ENCODE measurements at places on chromosomes 2 and 18.

DNA sequence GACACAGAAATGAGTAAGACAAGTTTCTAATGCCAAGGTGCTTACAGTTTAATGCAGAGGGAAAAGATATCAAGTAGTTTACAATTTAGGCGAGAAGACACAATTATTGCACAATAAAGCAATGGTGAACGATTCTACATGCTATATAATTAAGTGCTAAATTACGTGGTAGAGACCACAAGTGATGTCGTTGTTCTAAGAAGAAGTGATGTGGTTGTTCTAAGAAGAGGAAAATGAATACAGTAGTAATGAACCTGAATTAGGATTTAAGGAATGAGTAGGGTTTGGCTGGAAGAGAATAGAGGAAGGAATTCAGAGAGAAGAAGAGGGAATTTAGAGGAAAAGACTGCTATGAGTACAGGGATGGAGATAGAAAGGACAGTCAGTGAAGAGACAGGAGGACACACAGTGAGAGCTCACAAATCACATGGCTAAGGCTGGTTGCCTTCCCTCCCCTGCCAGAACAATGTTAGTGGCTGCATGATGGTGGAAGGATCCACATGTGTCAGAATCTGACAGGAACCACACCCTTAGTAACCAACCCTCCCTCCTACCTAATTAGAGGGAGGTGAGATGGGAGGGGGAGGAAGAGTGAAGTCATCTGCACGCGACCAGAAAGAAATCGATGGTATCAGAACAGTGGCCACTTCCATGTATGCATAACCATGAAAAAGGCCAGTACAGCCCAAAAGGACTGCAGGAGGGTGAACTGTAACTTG, 44.7 kb downstream of the M1AP start:
- no peak for DNase-seq

GRCh38 chr2:153940511-153940910, 68.8 kb downstream of the GALNT13 start:
- DNase-seq, result no peak

DNA sequence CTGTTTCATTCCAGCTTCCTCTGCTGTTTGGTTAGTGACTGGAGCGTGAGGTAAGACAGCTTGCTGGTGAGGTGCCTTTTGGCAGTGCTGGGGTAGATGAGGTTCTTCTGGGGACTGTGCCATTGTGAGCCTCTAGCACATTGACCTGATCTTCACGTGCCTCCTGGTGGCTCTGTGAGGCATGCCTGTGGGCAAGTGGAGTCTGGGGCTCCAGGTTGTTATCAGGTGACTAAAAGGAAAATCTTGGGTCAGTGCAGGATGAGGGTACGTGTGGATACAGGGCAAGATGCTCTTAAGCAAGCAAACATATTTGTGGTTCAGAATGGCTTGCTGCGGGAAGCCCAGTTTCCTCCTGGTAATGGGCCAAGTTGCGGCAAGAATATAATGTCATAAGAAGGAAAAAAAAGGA, 75.4 kb downstream of the FHOD3 start:
- no peak for DNase-seq

- DNase-seq, result no peak
Observed at GRCh38 chr18:11666176-11666575, 22.9 kb upstream of the GNAL start.

DNA sequence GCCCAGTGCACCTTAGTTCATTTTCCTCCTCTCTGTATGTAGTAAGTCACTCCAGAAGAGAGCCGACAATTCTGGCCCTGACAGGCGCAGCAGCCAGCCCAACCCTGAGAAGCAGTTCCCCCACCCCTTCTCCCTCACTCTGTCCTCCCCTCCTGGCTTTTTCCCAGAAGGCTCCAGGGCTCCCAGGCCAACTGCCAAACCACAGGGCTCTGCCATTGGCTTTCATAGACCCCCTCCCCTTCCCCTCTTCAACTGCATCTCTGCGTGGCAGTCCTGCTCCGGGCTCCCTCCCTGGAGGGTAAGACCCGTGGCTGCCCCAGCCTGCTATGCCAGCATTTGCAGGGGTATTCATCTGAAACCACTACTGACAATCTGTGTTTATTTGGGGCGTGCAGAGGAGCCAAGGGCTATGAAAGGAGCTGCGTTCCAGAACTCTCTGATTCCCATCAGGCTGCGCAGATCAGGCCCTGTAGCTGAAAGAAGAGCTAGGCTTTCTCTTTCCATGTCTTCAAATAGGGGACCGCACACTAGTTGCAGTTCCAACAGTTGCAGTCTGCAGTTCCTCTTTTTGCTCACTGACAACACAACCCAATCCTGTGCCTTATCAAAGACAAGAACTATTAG, 388.6 kb upstream of the TNP1 start:
- DNase-seq, result peak; percentile 95

- DNase-seq, result no peak
Observed at GRCh38 chr2:200188876-200189275, 117.6 kb upstream of the SPATS2L start.

GRCh38 chr2:152240559-152241231, 65.1 kb upstream of the STAM2 start:
- DNase-seq, result peak; percentile 75

- no peak for DNase-seq
Observed at GRCh38 chr2:134815741-134816140, 22.7 kb upstream of the ACMSD start.

DNA sequence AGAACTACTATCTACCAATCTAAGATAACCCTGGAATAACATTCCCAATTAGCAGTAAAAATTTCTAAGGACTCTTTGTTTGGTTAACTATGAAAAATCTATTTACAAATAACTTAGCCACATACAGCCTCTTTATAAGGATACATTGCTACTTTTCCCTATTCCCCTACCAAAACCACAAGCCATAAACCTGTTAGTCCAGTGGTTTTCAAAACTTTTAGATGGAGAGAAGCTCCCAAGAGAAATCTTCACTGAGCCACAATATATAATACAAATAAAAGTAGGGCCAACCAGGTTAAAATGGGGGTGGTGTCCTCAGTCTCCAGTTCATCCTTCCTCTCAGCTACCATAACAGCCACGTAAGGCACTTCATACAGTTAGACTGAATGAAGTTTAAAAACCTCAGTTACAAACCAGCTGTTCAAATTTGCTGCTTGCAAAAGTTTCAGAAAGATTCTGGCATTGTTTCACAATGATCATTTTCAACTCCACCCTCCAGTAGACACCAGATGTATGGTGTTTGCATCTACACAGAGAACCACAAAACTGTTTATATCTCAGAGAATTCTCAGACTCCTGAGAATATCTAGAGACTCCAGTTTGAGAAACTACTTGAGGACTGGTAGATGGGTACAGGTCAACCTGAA, 26.0 kb downstream of the SOS1 start:
- DNase-seq, result no peak

DNA sequence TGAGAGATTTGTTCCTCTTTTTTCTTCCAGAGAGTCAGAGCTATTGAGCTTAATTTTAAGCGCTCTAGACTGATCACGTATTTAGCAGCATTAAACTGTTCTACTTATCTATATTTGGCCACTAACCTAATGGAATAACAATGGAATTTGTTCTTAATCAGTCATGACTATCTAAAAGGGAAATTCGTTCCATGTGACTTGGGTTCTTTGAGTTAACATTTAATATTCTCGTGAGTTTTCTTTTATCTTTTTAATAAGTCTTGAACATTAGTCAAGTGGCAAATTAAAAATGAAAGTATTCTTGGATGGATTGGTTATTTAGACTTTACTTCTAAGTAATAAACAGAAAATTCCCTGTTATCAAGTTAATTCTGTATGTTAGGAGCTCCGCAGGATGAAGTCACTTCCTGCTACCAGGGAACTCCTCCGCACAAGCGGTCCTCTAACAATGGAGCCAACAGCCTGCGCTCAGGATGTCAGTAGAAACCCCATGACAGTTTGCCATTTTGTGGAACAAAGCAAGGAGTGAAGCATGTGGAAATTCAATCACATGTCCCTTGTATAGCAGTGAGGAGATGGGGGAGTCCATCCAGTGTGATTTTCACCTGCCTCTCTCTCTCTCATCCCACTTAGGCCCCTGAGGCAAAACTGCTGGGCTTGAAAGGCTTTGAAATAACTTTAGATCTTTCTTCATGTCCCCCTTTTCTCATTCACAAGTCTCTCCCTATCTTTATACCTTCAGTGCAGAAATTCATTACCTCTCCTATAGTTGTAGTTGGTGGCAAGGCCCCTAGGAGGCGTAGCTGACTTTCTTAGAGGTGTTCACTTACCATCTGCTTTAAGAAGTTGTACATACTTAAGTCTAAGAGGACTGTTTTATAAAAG, 138.1 kb downstream of the WDR7 start:
- no peak for DNase-seq

DNA sequence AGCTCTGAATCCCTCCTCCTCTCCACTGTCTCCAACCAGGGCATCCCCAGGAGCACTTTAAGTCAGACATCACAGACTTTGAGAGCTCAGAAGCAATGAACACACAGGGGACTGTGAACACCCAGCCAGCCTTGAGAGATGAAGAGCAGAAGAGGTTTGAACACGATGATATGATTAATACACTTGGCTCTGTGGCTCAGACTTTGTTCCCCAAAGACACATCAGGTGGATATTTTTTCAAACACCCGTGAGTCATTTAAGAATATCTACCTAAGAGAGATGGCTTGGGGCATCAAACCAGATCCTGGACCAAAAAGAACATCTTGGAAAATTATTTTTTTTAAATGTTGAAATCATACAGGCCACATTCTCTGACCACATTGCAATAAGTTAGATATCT, 134.9 kb upstream of the OTOS start:
- DNase-seq, result no peak

- DNase-seq, result no peak
Observed at GRCh38 chr2:65193446-65193845, 34.2 kb upstream of the ACTR2 start.

DNA sequence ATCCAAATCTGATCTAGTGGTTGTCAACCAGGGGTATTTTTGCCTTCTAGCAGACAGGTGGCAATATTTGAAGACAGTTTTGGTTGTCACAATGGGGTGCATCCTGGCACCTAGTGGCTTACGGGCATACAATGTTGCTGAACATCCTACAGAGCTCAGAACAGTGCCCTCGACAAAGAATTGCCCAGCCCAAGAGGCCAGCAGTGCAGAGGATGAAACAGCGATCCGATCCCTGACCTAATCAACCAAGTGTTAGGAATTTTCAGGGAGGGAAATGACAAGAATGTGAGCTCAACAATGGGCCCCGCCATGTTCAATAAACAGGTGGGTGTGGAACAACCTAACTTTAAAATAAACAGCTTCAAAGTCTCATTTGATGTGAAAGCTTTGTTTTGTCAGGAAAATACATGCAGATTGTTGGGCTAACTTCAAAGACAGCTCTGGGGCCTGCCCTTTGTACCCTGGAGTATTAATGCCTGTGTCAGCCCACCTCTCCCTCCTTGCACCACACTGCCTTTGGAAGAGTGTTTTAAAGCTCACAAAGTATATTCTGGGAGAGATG, 22.5 kb upstream of the SCYGR5 start:
- DNase-seq, result no peak

DNA sequence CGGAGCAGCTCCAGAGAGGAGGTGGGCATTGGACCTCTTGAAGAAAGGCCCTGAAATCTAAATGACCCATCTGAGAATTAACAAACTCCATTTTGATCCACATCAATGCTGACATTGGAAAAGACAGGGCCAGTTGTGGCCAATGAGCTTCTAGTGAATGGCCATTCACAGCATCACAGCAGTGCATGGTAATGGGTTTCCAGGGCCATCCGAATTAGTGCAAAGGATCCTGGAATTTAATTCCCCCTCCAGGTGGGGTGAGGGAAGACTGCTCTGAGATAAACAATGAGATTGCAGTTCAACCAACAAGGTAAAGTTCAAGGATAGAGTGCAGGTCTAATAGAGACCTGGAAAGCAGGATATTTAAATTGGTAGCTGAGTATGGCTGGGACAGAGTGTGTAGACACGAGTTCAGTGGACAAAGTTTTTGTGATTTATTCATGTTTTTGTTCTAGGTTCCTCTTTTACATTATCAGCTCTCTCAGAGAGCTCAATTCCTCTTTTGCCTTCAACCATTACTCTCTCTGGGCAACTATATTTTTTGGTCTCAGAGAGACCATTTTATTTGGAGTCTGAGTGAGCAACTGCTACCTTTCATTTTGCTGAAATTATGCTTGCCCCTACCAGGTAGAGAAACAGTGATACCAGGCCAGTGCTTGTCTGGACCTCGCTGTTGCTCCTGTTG, 5.0 kb downstream of the TACR1 start:
- no peak for DNase-seq

GRCh38 chr2:226544596-226545210, 254.9 kb downstream of the IRS1 start:
- DNase-seq, result no peak

DNA sequence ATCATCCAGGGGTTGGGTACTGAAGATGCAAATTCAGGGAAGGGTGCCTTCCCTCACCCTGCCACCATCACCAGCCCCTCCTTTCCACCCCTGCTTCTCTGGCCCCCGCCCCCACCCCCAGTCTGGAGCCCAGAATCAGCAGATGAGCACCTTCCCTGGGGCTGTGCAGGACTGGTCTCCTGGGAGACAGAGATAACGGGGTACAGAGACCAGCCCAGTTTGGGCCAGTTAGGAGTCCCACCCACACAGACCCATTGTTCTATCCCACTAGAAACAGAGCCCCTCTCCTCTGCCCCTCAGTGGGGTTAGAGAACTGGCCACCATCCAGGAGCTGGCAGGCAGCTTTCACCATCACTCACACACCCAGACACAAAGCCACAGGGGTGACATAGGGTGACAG, 4.5 kb upstream of the CRYBA2 start:
- peak; percentile 67 for DNase-seq

DNA sequence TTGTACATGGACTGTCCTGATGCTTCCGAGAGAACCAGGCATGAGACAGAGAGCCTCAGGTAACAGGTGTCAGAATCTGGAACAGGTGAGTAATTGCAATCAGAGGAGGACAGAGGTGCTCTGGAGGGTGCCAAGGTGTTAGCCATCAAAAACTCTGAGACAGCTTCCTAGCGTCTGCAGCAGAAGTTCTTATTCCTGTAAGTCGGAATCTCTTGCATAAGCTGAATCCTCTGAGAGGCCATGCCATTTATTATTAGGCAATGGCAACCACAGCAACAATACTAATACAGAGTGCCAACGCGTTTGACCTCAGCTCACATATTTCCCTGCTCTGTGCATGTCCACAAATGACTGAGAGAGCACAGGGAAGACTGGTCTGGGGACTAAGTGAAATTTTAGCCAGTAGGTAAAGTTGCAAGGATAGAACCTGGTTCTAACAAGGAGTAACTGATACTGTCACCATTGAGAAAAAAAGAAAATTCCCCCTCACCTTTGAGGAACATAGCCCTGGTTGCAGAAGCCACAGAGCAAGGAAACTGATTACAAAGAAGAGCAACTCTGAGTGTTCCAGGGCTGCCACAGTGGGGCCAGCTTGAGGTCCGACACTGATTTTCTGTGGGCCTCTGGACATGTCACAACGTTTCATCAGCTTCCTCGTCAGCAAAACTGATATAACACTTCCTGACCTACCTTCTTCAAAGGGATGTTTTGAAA, 55.1 kb upstream of the ACSL3 start:
- DNase-seq, result no peak

DNA sequence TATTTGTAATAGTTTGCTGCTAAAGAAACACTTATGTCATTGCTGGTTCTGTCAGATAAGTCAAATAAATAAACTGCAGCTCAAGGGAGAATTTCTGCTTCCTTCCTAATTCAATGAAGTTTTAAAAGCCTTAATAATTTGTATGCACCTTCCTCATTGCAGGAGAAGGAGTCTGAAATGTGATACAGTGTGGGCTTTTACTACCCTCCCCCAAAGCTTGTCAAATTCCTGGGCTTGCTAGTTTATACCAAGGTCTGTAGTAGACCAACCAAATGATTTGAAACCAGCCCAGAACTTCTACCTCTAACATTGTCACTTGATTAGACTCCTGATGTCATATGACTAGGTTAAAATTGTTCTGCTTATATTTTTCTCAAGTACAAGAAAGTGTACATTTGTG, 131.8 kb downstream of the DTNA start:
- no peak for DNase-seq
